ENCODE measurements at places on chromosomes 7 and 10.

GRCh38 chr7:150756858-150757257 lies 19.6 kb downstream of the GIMAP5 start:
- no peak for DNase-seq

DNA sequence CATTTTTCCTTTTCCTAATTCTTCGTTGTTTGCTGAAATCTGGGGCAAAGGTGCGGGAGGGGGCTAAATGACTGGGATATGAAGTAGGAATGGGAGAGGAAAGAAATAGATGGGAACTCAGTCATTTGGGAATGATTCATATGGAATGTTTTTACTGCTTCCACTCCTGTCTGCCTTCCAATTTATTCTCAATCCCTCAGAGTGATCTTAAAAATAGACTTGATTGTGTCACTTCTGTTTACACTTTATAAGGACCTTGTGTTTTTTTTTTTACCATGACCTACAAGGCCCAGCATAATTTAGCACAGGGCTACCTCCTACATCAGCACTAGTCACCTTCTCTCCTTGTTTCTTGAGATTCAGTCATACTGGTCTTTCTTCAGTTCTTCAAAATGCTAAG lies 97.9 kb downstream of the PTEN start:
- no peak for DNase-seq

- DNase-seq, result no peak
These were observed 147.1 kb downstream of the SLC25A13 start for GRCh38 chr7:96174812-96175211.

- peak; percentile 7 for DNase-seq
These were observed 106.1 kb upstream of the BTBD16 start for GRCh38 chr10:122164815-122165483.

DNA sequence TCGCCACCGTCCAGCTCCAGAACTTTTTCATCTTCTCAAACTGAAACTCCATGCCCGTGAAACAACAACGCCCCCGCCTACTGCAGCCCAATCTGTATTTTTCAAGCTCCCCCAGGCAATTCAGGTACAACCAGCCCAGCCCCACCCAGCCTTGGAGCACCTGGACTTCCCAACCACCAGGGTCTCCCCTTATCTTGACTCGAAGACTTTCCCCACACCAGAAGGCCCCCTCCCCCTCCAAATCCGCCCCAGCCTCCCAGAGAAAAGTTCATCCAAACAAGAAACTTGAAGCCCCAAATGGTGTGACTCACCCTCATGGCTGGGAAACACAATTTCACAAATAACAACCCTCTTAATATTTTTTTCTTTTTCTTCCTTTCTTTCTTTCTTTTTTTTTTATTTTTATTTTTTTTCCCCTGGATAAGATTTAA lies 10.6 kb downstream of the ZCCHC24 start:
- DNase-seq, result no peak

GRCh38 chr10:34047389-34047788 lies 712.9 kb upstream of the NRP1 start:
- DNase-seq, result no peak

DNA sequence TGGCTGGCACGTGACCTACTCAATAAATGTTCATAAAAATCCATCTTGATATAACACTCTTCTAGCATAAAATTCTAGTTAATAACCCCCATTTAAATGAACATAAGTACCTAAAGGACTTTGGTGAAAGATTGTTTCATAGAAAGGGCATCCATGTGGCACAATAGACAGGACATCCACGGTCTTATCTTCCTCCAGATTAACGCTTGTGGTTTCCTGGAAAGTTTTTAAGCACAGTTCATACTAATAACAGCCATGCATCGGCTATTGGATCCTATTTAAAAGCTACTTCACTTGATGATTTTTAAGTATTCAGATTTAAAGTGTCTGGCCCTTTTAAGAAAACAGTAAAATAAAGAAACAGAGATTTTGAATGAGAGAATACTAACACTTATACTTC lies 288.3 kb downstream of the AHR start:
- no peak for DNase-seq

- DNase-seq, result peak; percentile 11
These were observed 56.7 kb downstream of the JCAD start for GRCh38 chr10:30002426-30003266.

GRCh38 chr10:4028854-4029583 lies 244.0 kb upstream of the KLF6 start:
- no peak for DNase-seq

GRCh38 chr7:147432079-147432478 lies 1158.5 kb upstream of the C7orf33 start:
- DNase-seq, result no peak

GRCh38 chr7:147857152-147858140 lies 733.1 kb upstream of the C7orf33 start:
- DNase-seq, result no peak

- no peak for DNase-seq
These were observed 196.1 kb upstream of the SVIL start for GRCh38 chr10:29830531-29831512.

DNA sequence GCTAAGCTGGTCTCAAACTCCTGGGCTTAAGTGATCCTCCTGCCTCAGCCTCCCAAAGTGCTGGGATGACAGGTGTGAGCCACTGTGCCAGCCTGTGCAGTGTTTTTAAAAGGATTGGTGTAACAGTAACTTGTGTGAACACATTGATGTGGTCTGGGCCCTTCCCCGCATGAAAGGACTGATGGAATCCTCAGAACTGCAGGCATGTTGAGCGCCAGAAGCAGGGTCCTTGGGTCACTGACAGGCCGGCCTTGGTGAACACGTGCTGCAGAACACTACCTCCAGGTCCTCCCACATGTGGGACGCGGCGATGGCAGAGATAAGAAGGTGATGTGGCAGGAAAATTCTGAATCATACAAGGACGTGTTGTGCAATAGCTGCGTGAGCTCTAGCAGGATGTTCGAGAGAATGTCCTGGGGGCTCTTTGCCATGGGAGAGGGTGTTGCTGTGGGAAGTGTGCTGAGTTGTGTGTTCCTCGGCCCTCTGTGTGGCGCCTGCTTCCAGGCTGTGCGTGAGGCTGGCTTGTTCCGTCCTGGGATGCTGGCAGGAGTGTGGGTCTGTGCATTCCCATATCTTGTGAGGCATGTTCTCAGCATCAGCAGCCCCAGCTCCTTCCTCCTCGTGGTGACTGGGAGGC lies 68.2 kb downstream of the DNAJB6 start:
- DNase-seq, result no peak

DNA sequence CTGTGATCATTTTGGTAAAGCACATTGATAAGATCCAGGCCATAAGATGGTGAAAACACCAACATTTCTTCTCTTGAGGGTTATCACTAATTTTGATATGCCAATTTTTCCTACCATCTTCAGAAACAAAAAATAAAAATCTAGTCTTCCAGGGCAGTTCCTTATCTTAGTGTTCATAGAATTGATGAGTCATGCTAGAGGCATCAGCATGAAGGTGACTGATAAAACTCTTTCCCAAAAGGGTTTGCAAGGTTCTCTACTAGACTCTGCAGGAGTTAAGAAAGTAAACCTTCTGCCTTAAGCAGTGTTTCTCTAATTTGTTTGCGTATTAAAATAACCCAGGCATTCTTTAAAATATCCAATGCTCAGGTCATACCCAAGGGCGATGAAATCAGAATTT lies 483.1 kb upstream of the CNTNAP2 start:
- DNase-seq, result no peak

DNA sequence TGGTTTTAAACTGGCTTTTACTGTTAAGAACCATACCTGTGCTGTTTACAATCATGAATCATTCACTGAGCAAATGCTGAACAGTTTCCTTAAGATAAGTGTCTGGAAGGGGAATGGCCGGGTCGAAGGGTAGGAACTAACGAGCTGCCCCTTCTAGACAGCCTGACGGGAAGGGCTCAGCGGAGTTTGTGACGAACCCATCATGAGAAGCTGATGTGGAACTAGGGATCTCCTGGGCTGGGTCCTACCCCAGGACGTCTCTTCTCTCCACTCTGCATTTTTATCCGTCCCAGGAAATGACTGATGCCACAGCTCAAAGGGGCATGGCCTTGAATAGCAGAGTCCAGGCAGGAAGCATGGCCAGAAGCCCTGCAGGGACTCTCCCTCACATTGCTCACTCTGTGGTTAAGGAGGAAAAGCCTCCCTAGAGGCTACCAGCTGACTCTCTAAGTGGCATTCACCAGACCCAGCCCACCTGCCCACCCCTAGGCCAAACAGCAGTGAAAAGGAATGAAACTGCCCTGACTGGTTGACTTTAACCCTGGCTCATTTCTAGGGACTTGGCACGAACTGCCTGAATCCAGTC lies 112.0 kb downstream of the PFKFB3 start:
- no peak for DNase-seq

- DNase-seq, result no peak
These were observed 13.5 kb downstream of the IQCE start for GRCh38 chr7:2572101-2572842.

DNA sequence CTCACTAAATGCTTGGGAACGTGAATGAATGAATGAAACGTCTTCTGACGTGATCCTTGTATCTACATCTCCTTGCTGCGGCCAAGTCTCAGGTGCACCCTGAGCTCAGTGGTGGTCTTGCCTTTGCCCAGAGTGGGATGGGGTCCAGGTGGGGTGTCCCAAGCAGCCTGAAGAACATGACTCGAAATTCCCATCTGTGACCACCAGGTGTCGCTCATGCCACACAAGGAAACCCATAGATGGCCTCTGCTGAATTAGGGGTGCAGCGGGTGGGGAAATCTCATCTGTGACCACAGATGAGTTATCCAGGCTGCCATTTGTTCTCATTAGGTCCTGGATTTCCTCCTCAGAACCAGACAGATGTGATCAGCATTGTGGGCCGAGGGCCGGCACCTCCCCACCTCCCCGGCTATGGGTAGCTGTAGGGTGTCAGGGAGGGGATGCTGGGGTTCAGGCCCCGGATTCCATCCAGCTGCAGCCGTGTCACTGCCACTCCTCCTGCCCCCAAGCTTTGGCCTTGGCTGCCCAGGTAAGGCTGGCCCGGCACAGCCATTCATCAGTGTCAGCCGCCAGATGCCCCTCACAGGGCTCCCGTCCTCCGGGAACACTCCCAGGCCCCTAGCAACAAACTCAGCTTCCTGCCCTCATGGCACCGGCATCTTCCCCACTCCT lies 21.0 kb upstream of the GNA12 start:
- peak; percentile 67 for DNase-seq

DNA sequence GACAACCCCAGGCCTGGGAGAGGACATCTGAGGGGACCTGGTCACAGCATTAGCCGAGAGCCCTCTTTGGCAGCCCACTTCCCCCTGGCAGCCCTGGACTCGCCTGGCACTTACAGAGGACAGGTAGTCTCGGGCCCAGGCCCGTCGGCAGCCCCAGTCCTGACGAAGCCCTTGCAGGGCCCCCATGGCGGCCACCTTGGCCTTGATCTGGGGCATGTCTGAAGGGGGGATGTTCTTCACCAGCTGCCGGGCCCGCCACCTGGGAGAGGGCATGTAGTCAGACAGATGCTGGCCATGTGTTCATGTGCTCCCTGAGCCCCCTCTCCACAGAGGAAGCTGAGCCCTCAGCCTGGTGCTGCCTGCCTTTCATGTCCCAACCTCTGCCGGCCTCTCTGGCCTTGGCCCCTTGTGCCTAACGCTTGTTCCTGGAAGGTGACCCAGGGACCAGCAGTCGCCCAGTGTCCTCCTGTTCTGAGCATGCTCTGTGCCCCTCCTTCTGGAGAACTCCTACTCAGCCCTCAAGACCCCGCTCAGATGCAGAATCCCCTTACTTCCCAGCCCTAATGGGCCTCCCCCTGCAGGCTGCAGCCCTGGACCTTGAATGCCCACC lies 13.9 kb downstream of the MYO1G start:
- DNase-seq, result no peak

DNA sequence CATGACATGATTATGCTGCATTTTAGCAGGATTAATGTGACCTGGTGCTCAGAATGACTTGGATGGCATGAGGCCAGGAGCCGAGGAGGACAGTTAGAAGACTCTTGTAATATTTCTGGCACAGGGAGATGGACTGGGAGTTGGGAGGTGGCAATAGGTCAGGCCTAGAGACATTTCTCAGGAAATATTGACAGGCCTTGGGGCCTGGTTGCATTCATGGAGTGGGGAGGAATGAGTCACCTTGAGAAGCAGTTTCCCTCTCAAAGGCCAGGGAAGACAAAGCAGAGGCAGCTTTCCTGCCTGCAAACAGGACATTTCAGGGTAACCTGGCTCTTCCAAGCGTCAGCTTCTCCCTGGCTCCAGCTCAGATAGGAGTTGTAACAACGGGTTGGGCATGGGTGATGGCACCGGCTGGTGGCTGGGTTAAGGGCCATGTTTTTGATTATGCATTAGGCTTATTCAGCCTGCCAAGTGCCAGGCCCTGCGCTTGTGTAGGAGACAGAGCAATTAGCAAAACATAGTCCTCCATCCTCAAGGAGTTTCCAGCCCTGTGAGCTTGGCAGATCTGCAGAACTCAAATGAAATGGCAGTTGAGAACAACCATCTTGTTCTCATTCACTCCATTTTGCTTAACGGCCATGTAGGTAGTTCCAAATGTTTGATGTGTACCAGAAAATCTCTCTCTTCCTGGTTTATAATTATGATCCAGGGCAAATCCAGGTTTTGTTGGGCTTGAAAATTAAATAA lies 38.2 kb downstream of the HK1 start:
- no peak for DNase-seq

DNA sequence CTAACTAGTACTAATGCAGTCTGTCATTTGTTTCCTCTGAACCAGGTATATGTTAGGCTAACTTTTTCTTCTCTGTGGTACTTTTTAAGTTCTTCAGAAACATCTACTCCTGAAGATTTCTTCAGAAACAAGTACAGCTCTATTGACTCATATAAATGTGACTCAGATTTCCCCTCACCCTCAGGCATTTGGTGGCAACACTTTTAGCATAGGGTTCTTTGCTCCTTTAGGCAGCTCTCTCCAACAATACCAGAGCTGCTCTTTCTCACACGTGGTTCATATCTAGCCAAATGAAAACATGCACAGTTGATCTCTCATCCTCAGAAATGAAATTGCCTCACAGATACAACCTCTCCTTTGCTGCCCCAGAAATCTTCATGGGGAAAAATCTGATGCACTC lies 939.8 kb downstream of the SORCS1 start:
- no peak for DNase-seq

DNA sequence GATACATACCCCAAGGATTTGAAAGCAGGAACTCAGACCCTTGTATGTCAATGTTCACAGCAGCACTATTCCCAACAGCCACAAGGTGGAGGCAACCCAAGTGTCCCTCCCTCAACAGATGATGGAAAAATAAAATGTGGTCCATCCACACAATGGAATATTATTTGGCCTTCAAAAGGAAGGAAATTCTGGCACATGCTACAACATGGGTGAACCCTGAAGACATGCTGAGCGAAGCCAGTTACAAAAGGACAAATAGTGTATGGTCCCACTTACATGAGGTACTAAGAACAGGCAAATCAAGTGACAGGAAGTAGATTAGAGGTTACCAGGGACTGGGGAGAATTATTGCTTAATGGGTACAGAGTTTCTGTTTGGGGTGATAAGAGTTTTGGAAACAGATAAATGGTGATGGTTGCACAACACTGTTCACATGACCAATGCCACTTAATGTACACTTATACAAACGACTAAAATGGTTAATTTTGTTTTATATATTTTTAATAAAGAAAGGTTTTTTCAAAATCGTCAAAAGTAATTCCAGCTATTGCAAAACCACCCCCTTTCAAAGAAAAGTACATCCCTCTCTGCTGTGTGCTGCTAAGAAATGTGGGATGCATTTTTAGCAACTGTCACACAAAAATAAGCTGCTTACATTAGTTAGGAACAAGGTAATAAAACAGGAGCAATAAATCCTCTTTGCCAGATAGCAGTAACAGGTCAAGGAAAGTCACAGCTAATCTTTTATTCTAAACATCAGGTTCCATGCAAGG lies 85.7 kb downstream of the GRB10 start:
- no peak for DNase-seq
